ENCODE measurements at places on chromosomes 13 and 19.

DNA sequence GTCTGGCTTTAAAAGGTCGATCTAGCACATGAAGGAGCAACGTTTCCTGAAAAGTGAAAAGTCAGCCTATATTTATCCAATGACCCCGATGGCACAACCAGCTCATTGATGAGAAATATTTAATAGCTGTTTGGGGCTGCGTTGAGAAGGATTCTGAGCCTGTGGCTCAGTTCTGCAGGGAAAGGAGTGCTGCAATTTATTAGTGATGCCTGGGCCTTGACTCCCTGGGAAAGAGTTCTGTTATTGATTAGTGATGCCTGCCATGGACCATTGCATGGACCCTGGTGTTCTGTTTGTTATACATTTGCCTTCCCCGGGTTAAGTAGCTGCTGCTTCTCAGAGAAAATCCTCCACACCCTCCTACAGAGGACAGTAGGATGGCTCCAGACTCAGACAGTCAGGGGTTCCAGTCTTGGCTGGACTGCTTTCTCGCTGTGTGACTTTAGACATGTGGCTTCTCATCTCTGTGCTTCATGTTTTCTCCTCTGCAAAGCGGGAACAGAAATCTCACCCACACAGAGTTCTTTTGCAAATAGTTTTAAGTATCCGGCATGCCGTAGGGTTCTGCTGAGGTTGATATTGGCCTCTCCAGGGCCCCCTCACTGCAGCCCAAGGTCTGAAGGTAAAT, 17.7 kb upstream of the PTPRS start:
- peak; percentile 78 for DNase-seq
- no peaks in the 10 kb centered on the region for H3K4me1 ChIP-seq
- no peak overlapping the region for H3K27ac ChIP-seq
- H3K4me3 ChIP-seq: no peak overlapping the region
- H3K36me3 ChIP-seq: no peaks in the 10 kb centered on the region

DNA sequence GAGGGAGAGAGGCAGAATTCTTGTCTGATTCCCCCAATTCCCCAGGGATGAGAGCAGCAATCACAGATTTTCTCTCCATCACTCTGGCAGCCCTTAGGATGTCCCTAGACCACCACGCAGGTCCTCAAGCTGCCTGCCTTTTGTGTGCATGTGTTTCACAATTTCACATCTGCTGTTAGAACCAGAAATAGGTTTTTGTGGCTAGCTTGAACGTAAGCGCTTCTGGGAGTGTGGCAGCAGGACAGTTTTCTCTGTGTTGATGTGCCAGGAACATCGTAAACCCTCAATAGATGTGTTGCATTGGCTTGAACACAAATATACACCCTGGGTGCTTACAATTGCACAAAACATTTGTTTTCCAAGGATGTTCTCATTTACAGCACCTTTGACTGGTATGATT, 78.8 kb upstream of the TMTC4 start:
- DNase-seq: no peak
- no peaks in the 10 kb centered on the region for H3K4me1 ChIP-seq

- H3K27ac ChIP-seq: no peak overlapping the region
- DNase-seq: peak; percentile 84
- H3K4me3 ChIP-seq: no peak overlapping the region
- no peaks in the 10 kb centered on the region for H3K36me3 ChIP-seq
- H3K4me1 ChIP-seq: no peaks in the 10 kb centered on the region
- H3K27me3 ChIP-seq: no peaks in the 10 kb centered on the region
Observed at GRCh38 chr19:33407716-33408115, 34.2 kb downstream of the CEBPG start.

DNA sequence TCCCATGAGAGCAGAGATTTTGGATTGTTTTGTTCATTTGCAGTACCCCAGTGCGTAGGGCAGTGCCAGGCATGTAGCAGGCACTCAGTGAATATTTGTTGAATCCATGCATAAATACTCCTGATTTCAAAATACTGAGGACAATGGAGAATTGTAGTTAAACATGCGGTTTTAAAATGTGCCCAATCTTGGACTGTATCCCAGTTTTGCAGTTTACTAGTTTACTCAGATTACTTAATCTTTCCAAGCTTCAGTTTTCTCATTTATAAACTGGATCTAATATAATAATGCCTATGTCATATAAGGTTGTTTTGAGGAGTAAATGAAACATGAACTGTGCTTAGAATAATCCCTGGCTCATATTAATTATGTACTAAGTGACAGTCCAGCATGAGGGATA, 39.0 kb downstream of the RCBTB2 start:
- H3K4me1 ChIP-seq: peaks cover 26% of the 10 kb centered on the region
- DNase-seq: no peak
- no peak overlapping the region for H3K4me3 ChIP-seq
- H3K36me3 ChIP-seq: no peaks in the 10 kb centered on the region

DNA sequence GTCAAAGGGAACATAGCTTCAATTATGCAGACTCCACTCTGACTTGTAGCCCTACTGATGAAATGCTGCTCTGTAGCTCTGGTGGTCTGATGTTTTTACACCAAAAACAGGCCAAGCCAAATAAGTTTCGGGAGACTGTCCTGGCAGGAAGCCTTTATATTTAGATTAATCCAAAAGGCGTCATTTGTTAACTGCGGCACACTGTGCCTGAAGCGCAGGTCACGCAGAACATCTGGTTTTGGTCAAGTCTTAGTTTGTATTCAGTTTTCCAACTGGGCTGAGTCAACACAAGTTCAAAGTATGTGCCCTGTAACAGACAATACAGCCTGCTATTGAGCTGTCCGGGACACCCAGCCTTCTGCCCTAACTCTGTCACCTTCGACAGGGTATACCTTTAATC, 154.6 kb upstream of the IPO5 start:
- DNase-seq: no peak
- no peaks in the 10 kb centered on the region for H3K36me3 ChIP-seq
- no peaks in the 10 kb centered on the region for H3K4me1 ChIP-seq

DNA sequence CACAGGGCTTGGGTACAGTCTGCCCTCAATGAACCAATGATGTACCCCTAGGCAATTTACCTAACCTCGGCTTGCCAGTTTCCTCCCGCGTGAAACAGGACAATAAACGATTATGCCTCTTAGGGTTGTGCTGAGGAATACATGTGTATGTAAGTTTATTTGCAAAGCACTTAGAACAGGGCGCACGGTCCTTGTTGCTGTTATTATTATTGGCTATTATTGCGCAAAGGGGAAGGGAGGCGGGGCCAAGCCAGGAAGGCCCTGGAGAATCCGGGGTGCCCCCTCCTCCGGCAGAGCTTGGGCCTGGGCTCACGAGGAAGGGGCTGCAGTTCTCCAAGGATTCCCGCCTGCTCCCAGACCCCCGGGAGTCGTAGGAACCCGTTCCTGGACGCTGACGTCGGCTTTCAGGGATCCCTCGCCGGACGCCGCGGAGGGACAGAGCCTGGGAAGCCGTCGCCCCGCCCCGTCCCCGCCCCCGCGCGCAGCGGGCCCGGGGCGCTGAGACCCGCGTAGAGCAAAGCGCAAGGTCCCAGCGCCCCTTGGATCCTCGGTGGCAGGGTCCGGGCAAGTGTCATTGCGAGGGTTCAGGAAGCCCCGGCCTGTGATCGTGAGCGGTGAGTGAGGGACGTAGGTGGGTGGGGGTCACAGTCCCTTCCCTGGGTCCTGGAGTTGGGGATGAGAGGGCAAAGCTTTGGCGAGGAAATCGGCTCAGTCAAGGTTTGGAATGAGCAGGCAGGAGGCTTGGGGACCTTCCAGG, at the start of gene TMEM91:
TSS of gene TMEM91 (plus strand) at position 293 of the 757 bp plus-strand sequence. CDS start 1,777 bp downstream, outside the sequence.
- peak within 1 kb of the TSS; percentile 81 for H3K4me3 ChIP-seq
- H3K36me3 ChIP-seq: no peaks in the 10 kb centered on the region
- H3K27me3 ChIP-seq: no peaks in the 10 kb centered on the region

GRCh38 chr19:49887665-49888509, 8.8 kb downstream of the IL4I1 start:
- no peak for DNase-seq
- H3K27ac ChIP-seq: no peak overlapping the region

DNA sequence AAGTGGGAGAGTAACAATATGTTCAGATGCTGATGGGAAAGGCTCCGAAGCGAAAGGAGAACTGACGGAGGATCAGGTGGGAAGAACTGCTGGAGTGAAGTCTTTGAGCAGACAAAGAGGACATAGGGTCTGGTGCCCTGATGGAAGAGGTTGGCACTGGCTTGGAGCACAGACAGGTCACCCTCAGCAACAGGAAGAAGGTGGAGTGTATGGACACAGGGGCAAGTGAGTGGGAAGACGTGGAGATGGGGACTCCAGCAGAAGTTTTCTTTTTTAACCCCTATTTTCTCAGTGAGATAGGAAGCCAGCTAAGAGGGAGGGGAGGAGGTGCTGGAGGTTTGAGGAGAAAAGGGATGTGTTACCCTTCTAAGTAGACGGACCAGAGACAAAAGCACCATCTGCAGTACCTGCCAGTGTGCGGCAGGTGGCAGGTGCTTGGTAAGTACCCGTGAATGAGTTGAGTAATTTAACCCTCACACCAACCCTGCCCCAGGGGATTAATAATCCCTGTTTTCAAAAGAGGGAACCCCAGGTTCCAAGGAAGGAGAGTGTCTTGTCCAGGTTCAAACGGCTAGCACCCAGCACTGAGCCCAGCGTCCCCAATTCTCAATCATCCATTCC, 11.2 kb downstream of the HAS1 start:
- no peak overlapping the region for H3K27ac ChIP-seq
- no peaks in the 10 kb centered on the region for H3K4me1 ChIP-seq
- peaks cover 20% of the 10 kb centered on the region for H3K36me3 ChIP-seq
- H3K4me3 ChIP-seq: no peak overlapping the region
- H3K27me3 ChIP-seq: no peaks in the 10 kb centered on the region
